Left ventricle myocardium inferior (tissue), 1 donor: ENCODE measurements at places on chromosomes 1 and 21.

GRCh38 chr1:21907079-21907418, 30.1 kb downstream of the HSPG2 start:
- no peak for DNase-seq

DNA sequence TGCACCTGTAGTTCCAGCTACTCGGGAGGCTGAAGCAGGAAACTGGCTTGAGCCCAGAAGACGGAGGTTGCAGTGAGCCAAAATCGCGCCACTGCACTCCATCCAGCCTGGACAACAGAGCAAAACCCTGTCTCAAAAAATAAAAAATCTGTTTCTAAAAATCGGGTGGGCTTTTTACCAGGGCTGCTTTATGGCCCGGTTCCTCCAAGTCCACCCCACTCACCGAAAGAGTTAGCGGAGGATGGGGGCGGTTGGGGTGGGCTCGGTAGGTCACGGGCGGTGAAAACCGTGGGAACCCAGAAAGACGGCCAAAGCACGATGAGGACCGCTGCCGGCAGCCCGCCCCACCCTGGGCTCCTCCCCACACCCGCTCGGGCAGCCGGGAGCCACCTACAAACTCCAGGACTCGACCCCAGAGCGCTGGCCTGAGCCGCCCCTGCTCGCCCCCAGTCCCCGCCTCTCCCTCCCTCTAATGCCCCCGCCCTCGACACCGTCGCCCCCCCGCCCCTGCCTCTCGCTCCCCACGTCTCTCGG, 846 bp upstream of the PER3 start:
- DNase-seq: peak; percentile 83

GRCh38 chr1:239044829-239045228, 341.5 kb upstream of the CHRM3 start:
- DNase-seq: no peak

GRCh38 chr1:40877698-40878097, 15.5 kb upstream of the CITED4 start:
- DNase-seq: peak; percentile 52
